ENCODE measurements at places on chromosomes 6 and 20.
A peak's percentile ranks its signal among the peaks of the same experiment; 100 is the strongest.

DNA sequence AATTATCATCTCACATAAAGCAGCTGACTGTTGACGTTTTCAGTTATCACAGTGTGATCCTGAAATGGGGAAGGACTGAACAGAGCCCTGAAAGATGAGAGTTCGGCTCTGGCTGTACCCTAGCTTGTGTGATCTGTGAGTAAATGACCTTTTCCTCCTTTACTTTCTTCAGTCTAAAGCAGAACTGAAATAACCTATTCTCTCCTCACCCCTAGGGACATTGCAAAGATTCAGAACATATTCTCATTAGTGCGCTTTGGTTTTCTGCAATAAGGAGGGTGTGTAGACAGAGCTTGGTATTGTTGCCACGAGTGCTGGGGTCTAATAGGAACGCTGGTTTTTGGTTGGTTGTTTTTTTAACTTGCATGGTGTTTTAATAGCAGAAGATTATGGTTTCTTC is 16.7 kb downstream of the FARS2 start:
- no peak for DNase-seq

DNA sequence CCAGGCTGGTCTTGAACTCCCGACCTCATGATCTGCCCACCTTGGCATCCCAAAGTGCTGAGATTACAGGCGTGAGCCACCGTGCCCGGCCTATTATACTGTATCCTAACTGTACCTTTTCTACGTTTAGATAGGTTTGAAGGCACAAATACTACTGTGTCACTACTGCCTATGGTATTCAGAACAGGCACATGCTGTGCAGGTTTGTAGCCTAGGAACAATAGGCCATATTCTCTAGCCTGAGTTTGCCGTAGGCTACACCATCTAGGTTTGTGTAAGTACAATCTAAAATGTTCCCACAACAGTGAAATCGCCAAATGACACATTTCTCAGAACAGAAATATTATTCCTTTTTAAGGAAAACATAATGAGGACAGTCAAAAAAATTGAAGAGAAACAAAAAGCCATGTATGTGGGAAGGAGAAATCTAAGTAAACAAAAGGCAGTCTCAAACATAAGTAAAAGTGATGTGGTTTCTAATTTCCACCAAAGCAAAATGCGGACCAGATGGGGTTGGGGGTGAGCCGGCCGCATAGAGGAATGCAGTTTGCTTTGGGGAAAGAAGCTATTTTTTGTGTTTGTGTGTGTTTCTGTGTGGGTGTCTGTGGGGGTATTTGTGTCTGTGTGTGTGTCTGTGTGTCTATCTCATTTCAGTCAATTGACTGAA is 192.6 kb upstream of the SALL4 start:
- no peak for DNase-seq

DNA sequence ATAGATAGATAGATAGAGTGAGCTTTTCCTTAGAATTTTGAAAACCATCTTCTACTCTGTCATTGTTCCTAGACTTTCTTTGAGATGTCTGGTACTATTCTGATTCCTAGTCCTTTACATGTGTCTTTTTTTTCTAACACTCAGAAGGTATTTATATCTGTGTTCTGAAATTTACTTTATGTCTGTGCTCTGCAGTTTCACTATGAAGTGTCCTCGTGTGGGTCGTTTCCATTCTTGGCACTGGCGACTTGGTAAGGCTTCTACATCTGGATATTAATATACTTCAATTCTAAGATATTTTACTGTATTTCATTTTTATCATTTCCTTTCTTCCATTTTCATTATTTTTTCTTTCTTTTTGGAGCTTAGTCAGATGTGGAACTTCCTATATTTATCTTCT is 87.0 kb downstream of the FHL5 start:
- DNase-seq = no peak

- no peak for DNase-seq
These were observed 144.0 kb downstream of the CDC5L start for GRCh38 chr6:44531442-44532015.

DNA sequence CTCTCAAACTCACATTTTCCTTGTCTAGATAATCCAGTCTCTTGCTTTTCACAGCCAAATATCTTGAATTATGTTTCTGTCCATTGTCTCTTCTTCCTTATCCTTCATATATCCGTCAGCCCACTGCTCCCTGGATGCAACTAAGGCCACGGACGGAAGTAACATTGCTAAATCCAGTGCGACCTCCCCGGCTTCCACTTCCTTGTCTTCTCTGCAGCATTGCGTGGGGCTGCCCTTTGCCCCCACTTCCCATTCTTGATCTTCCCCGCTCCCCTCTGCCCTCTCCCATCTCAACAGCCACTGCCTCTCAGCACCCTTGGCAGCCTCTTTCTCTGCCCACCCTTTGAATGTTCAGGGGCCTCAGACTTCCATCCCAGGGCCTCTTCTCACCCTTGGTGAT is 190.4 kb upstream of the UST start:
- DNase-seq = no peak

GRCh38 chr6:38177882-38178583 is 358.5 kb downstream of the ZFAND3 start:
- no peak for DNase-seq

DNA sequence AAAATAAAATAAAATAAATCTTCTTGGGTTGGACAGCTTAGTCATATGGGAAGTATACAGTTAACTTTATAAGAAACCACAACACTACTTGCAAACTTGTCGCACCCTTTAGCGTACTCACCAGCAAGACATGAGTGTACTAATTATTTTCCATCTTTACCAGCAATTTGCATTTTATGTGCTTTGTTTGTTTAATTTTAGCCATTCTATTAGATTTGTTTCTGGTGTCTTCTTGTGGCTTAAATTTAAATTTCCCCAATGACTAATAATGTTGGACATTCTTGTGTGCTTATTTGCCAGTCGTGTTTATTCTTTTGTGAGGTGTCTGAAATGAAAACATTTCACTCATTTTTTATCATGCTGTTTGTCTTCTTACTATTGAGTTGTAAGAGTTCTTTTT is 1172.2 kb upstream of the CITED2 start:
- DNase-seq = no peak

DNA sequence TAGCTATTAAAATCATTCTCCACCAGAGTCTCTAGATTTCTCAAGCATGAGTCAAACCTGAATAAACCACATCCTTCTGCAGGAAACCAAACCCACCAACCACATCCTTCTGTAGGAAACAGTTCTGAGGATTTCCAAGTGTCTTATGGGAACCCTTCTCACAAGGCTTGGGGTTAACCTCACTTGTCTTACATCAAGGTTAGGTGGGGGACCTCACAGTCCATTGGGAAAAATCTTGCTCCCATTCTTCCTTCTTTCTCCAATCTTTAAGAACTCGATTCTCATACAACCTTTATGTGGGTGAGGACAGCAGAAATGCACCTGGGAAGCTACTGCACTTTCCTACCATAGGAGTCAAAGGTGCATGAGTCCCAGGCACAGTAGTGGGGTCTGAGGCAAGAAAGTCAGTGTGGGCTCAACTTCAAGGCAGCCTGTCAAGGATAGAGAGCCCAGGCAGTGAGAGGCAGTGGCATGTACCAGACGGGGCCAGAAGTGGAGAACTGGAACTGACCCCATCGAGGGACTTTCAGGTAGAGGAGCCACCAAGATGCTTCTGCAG is 114.5 kb downstream of the SLC22A3 start:
- DNase-seq = no peak

- DNase-seq = no peak
These were observed 48.5 kb downstream of the FHL5 start for GRCh38 chr6:96611342-96611991.

DNA sequence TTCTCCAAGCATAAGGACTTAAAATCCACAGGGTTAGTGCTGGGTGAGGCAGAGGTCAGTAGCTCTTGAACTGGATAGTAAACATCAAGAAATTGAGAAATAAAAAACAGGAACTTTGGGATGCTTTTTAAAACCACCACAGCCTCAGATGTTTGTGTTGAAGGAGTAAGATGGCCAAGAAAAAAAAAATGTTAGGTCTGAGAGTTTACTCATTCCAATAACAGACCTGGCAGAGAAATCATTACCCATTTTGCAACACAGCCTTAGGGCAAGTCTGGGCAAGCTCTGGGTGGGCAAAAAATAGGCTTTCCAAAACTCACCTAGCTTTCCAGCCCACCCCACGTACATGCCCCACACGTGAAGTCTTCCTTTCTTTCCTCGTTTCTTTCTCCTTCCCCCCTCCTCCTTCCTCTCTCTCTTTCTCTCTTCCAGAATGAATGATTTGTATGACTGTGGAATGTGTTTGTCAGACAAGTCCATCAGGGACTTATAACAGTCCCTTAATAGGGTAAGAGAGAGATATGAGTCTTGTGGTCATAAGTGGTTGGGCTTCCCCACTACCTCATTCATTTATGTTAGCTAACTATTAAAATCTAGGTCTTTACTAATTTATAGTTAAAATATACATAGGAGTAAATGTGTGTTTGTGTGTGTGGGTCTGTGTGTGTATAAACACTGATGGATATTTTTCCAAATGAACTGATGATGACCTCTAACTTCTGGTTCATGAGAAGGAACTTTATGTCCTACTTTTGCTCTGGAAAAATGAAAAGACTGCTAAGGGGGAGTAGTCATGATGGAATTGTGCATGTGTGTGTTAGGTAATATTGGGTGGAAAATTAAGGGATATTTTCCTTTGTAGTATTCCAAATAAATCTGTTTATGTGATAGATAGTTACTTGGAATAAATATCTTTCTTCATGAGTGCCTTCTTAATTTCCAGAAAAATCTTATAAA is 18.0 kb upstream of the DSE start:
- DNase-seq = no peak

DNA sequence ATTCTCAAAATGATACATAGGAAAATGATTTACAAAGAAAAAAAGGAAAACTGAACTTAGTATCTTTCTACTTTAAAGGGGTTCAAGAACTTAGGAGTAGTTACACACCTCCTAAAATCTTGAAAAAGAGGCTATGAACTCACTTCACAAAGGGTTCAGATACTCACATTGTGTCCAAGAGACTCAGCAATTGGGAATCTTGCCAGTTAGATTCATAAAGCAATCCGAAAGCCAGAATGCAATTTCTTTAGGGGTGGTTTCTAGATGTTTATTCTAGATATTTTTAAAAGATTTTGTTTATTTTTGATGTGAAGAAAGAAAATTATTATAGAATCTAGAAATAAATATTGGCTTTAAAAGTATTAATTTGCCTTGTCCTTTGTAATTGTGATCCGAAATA is 1.7 kb upstream of the MYB start:
- DNase-seq = no peak

- DNase-seq = no peak
These were observed 113.3 kb upstream of the TBX18 start for GRCh38 chr6:84877515-84878210.

DNA sequence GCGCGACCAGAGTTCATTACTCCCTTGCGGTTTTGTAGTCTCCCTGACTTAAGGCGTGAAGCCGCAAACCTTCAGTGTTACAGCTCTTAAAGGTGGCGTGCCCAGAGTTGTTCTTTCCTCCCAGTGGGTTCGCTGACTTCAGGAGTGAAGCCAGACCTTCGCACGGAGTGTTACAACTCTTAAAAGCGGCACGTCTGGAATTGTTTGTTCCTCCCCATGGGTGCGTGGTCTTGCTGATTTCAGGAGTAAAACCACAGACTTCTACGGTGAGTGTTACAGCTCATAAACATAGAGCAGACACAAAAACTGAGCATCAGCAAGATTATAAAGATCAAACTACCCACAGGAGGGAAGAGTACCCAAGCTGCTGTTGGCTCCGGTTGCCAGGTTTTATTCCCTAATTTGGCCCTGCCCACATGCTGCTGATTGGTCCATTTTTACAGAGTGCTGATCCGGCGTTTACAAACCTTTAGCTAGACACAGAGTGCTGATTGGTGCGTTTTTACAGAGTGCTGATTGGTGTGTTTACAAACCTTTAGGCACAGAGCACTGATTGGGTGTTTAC is 10.4 kb downstream of the TMEM14C start:
- DNase-seq = no peak

DNA sequence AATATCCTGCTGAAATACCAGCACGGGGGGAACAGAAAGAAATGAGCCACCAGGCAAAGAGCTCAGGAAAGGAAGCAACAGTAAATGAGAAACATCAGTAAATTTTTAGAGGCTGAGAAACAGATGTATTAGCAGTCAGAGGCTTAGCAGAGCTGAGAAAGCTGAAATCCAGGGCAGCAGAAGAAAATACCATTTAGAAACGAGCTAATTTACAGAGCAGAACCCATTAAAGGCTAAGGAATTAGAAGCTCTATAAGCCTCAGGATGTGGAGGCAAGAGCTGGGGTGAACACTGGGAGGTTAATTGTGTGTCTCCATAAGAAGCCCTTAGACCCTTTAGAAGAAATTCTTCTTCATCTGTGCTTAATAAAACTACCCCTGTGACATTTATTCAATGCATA is 178.6 kb upstream of the RGS17 start:
- no peak for DNase-seq

GRCh38 chr6:149779644-149779963 is 30.1 kb downstream of the PCMT1 start:
- no peak for DNase-seq

- no peak for DNase-seq
These were observed 25.9 kb upstream of the FOXQ1 start for GRCh38 chr6:1285956-1286355.

GRCh38 chr20:760751-761417 is 7.4 kb downstream of the SLC52A3 start:
- DNase-seq = no peak

GRCh38 chr6:48567016-48567415 is 456.0 kb upstream of the PTCHD4 start:
- DNase-seq = no peak

- peak; percentile 15 for DNase-seq
These were observed at the start of gene APCDD1L for GRCh38 chr20:58515233-58516212. Gene APCDD1L (minus strand): TSS chr20:58515399. CDS start chr20:58514707, 692 bp downstream.

DNA sequence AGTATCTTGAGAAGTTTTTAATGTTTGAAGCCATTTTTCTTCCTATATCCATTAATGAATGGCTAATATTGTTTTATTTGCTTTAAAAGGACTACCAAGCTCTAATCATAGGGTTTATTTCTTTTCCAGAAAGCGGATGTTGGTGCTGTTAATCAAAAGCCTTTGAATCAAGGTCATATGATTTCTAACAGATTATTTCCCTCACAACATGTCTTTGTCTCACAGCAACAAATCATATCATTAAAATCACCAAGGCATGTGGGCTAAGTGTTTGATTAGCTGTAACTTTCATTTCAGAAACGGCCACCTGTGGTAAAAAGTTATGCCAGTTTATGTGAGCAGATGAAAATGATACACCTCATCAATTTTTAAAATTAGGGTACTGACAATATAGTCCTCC is 21.7 kb downstream of the TRAF3IP2 start:
- no peak for DNase-seq

DNA sequence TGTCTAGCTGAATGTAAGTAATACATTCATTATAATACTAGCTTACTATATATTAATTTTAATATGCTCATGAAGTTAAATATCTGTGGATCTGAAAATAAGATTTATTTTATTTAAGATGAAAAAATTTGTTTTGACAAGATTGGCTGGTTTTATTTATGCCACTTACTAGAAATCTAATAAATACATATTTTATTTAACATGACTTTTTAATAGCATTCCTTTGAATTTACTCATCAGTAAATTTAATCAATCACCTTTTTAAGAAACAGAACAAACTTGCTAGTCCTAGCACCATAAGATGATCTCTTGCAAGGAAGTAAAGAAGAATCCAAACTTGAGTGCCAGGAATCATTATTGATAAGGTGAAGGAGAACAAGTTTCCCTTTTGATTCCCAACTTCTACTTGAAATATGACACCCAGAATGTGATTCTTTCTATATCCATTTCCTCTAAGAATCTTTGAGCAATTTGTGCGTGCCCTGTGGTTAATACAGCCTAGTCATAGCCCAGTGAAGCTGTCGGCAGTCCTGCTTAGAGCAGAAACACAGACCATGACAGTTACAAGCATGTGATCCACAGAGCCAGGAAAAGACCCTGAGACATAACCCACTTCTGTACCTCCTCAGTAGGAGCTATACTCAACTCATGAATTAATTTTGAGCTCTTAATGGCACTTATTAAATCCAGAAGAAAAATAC is 282.3 kb upstream of the QKI start:
- DNase-seq = no peak

All from renal pelvis (tissue), 12 donors.